ENCODE measurements at places on chromosomes 7 and 10.

DNA sequence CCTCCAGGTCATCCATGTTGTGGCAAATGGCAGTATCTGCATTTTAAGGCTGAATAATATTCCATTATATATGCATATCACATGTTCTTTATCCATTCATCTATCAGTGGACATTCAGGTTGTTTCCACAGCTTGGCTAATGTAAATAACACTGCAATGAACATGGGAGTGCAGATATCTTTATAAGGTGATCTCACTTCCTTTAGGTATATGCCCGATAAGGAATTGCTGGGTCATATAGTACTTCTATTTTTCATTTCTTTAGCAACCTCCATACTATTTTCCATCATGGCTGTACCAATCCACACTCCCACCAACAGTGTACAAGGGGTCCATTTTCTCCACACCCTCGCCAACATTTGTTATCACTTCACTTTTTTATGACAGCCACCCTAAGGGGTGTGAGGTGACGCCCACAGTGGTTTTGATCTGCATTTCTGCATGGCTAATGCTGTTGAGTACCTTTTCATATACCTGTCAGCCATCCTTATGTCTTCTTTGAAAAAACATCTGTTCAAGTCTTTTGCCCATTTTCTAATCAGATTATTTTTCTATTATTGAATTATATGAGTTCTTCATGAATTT, 18.9 kb downstream of the ABI1 start:
- DNase-seq: no peak

DNA sequence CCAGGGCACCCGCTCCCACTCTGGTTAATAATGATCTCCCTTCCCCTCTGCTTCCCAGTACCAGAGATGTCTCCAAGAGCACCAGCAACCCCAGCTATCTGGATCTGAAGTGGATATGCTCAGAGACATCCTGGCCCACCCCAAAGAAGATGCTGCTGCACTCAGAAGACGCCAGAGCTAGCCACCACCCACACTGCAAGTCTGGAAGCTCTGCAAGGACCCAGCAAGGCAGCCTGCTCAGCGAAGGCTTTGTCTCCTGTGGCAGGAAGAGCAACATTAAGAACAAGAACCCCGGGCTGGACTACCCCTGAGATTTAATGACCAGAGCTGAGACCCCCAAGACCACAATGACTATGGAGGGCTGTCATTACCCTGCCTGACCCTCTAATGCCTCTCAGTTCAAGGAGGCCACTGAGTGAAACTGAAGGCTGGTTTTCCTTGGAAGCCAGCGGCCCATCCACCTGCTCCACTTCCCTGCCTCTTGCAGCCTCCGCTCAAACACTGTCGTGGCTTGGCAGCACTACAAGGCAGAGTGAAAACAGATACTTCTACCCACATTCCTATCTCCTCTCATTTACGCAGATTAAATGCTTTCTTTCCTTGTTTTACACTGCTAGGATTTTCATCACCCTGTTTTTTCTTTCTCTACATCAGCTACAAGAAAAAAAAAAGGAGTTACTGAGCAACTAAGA, 202.2 kb downstream of the SNX10 start:
- DNase-seq: no peak

- DNase-seq: no peak
Observed at GRCh38 chr10:131513901-131514300, 202.4 kb upstream of the TCERG1L start.

GRCh38 chr7:24718977-24719491, 38.2 kb downstream of the GSDME start:
- no peak for DNase-seq

- DNase-seq: no peak
Observed at GRCh38 chr7:77444123-77444522, 28.0 kb upstream of the GSAP start.

DNA sequence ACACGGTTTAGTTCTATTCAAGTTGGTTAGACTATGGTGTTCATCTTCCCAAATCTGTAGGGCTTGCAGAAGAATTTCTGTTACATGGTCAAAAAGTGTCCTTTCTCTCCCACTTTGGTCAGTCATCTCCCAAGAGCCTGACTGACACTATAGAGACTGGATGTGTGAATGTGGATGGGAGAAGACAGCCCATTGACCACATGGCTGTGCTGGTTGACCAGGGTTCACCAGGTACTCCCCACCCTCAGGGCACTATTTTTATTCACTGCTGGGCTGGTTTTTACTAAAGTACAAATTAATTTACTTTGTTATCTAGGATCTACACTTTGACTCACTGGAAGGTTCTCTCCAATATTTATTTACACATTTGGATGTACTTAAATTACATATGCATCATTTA, 2.3 kb downstream of the ZNF804B start:
- DNase-seq: no peak

- no peak for DNase-seq
Observed at GRCh38 chr7:7569615-7570014, 2.9 kb downstream of the MIOS start.

GRCh38 chr7:125563964-125564529, 634.4 kb upstream of the POT1 start:
- no peak for DNase-seq

DNA sequence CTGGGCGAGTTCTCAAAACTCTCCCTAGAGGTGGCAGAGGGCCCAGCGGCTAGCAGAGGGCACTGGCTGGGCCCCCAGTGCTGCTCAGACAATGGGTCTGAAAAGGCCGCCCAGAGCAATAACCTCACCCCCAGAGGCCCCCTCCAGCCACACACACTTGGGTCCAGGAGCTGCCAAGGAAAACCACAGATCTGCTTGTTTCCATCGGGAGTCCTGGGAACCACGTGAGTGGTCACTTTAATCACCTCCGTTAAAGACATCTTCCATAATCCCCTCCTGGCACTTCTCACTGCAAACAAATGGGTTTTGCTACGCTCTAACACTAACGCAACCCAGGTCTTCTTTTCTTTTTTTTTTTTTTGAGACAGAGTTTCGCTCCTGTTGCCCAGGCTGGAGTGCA, 30.0 kb downstream of the NUDT1 start:
- no peak for DNase-seq
